ENCODE measurements at places on chromosomes 2 and 18. TPM values are rescaled to one million over a fixed set of nuclear protein-coding genes. Genes with fewer than 3 reads are reported as not detected.

GRHL1 gene
- total RNA-seq, result 1.2 TPM

TCF23 gene
- not detected for total RNA-seq

PSMA8 gene
- total RNA-seq, result not detected

ZNF521 gene
- total RNA-seq, result not detected

ZC3H6 gene
- 0.42 TPM for total RNA-seq

CLEC4F gene
- not detected for total RNA-seq

FOXD4L1 gene
- 0.35 TPM for total RNA-seq

KIAA2012 gene
- not detected for total RNA-seq

MYCN gene
- total RNA-seq, result not detected

GAREM1 gene
- 5.6 TPM for total RNA-seq

NUP35 gene
- total RNA-seq, result 39.0 TPM

TTN gene
- total RNA-seq, result 0.05 TPM

PLA2R1 gene
- total RNA-seq, result 2.1 TPM

CIAO1 gene
- 83.1 TPM for total RNA-seq

HOXD12 gene
- not detected for total RNA-seq

GCC2 gene
- total RNA-seq, result 14.7 TPM

ESCO1 gene
- 8.1 TPM for total RNA-seq

GAD1 gene
- total RNA-seq, result 0.34 TPM

CXCR2 gene
- total RNA-seq, result not detected

CTLA4 gene
- total RNA-seq, result not detected

LCT gene
- 0.03 TPM for total RNA-seq

ACADL gene
- total RNA-seq, result not detected

CETN1 gene
- total RNA-seq, result not detected

CELF4 gene
- not detected for total RNA-seq

Data from A549 treated with AZD2906 at 1 μM for 4 hours (cell line).